ENCODE measurements at places on chromosomes 12 and 14.

- no peak for DNase-seq
Observed at GRCh38 chr12:25723336-25723735, 170.3 kb upstream of the LMNTD1 start.

DNA sequence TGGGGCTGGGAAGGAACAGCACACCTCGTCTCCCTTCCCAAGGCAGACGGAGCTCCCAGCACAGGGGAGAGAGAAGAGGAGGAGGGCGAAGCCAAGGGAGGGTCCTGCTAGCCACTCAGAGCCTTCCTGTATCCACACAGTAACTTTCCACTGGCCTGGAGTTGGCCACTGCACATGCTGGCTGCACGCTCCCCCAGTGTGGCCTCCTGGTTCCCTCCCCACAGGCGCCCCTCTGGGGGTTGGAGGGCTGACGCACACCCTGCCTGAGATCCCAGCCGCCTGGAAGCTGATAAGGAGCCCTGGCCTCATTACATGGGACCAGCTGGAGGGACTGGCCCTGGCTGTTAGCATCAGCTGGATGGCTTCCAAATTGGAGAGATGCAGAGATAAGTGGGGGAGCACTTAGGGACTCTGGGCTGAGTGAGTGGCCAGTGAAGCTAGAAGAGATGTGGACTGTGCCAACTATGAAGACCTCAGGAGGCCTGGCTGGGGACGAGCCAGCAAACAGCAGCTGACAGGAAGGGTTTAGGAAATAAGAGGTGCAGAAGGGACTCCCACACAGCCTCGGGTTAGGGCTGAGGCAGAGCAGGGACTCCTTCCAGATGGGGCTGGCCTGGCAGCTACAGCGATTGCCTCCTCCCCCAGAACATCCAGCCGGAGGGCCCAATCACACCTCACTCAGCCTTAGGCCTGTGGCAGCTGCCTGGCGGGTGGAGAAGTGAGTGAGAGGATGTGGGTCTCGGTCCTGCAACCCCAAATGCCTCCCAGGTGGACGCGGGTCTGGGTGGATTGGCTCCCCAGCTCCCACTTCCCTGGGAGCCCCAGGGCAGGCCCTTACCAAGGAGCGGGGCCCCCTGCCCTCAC lies 26.3 kb upstream of the BCDIN3D start:
- peak; percentile 98 for DNase-seq

GRCh38 chr12:86148071-86148470 lies 108.1 kb downstream of the MGAT4C start:
- DNase-seq = no peak

DNA sequence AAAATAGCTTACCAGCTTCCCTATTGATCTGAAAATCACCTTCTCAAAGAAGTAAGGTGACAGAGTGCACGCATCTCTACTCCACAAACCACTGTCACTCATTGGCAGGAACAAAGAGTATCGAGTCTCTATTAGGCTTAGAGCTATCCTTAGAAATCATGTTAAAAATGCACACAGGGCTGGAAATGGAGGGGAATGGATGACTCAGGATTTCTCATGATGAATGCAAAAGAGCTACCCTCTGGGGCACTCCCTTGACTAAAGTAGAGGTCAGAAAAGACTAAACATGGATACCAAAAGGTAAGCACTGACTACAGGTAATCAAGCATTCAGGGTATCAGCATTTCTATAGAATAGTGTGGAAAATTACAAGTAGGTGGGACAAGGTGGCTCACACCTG lies 96.1 kb upstream of the ANO4 start:
- no peak for DNase-seq

- DNase-seq = no peak
Observed at GRCh38 chr14:106564058-106564643, 1037.8 kb downstream of the TMEM121 start.

- DNase-seq = no peak
Observed at GRCh38 chr12:65814038-65814437, 10.2 kb upstream of the HMGA2 start.

DNA sequence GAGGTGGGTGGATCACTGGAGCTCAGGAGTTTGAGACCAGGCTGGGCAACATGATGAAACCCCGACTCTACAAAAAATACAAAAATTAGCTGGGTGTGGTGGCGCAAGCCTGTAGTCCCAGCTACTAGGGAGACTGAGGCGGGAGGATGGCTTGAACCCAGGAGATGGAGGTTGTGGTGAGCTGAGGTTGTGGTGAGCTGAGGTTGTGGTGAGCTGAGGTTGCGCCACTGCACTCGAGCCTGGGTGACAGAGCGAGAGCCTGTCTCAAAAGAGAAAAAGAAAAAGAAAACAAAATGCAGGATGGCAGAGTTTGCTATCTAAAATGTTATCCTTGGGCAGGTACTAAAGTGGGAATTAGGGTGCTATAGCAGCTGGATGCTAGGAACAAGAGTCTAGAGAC lies 10.8 kb upstream of the GPRC5A start:
- DNase-seq = no peak

DNA sequence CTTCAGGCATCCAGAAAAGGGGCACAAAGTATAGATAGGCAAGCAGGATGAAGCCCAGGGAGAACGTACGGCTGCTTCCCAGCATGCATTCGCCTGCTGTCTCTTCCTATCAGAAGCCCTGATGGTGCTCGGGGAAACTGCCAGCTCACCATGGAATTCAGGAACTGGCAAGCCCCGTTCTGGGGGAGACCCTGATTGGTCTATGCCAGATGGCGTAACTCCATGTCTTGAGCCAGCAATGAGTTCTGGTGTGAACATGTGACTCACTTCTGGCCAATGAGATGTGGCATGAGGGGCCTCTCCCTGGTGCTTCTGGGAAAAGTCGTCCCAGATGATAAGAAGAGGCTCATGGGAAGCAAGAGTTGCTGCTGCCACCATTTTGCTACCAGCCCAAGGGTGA lies 270.8 kb downstream of the BCL11B start:
- no peak for DNase-seq

- DNase-seq = peak; percentile 75
Observed at GRCh38 chr12:90938451-90938850, 16.5 kb downstream of the CCER1 start.

DNA sequence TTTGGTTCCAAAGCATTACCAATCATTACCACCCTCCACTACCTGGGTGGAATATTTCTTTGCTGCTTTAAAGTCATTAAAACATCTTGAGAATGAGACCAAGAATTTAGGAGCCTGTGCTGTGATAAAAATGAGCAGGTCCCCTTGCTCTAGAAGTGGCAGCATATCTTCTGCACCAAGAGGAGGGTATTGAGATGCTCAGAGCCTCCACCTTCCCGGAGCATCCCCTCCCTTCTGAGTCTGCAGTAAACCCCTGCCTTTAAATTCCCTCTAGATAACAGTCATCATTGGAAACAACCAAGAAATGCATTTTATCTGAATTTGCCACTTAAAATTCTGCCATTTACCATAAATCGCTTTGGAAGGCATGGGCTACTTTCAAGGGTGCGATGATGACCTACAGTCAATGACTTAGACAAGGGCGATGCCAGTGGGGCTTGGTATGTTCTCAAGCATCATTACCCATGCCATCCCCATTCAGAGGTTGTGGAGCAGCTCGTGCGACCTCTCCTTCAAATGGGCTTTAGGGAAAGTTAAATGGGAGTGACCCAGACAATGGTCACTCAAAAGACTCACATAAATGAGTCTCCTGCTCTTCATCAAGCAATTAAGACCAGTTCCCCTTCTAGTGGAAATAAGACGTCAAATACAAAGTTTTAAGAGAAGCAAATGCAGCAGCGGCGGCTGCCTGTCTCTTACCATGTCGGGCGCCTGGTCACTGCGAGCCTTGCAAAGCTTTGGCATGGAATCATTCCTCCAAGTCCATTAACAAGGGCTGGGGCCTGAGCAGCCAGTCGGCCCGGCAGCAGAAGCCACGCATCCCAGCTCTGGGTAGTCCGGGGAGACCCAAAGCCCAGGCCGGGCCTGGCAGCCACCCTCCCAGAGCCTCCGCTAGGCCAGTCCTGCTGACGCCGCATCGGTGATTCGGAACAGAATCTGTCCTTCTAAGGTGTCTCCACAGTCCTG lies 334.5 kb downstream of the TMEM121 start:
- DNase-seq = no peak

- no peak for DNase-seq
Observed at GRCh38 chr12:65392491-65392890, 114.0 kb downstream of the MSRB3 start.

DNA sequence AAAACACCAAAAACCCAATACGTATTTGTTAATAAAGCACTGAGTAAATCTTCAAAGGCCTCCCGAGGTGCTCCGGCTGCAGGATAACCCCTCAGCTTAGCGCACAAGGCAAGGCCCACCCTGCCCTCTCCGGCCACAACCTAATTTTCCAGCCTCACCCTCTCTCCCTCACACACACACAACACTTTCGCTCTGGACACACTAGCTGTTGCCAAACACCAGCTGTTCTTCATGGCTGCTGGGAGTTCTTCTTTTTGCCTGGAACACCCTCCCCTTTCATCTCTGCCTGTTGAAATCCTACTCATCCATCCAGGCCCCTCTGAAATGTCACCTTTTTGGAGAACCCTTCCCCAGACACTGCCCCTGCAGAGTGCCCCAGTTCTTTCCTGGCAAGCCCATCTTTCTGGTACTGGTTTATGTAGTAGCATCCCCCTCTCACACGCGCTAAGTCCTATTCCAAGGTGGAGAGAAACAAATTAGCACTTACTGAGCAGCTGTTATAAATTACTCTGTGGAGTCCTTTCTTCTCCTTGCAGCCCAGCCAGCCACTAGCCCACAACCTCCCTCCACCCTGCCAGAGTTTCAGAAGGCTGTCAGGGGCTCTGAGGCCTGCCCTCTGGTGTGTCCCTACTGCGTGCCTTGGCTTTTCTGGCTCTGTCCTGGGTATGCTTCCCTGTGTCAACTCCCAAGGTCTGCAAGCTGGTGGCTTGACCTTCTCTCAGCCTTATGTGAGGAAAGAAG lies 805 bp upstream of the CRACR2A start:
- DNase-seq = peak; percentile 1

- no peak for DNase-seq
Observed at GRCh38 chr12:88793096-88793495, 212.8 kb upstream of the KITLG start.

- peak; percentile 53 for DNase-seq
Observed at GRCh38 chr14:102516531-102517391, 7.2 kb upstream of the ANKRD9 start.

- no peak for DNase-seq
Observed at GRCh38 chr12:100075598-100075997, 67.1 kb downstream of the BLTP3B start.

DNA sequence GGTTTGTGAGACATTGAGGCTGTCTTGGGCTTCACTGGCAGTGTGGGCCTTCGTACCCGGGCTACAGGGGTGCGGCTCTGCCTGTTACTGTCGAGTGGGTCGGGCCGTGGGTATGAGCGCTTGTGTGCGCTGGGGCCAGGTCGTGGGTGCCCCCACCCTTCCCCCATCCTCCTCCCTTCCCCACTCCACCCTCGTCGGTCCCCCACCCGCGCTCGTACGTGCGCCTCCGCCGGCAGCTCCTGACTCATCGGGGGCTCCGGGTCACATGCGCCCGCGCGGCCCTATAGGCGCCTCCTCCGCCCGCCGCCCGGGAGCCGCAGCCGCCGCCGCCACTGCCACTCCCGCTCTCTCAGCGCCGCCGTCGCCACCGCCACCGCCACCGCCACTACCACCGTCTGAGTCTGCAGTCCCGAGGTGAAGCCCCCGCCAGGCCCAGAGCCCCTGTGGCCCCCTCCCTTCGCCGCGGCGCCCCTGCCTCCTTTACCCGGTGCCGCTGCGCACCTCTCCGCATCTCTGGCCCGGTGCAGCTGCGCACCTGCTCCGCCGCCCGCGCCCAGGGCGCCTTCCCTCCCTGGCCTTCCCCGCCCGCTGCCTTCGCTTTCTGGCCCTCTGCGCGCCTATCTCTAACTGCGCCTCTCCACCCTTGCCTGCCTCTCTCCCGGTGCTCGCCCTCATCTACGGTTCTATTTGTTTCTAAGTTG lies at the start of gene ENO2:
Gene ENO2 (plus strand): TSS at position 335 of the 701 bp plus-strand sequence. CDS start 1,253 bp downstream, outside the sequence.
- peak; percentile 73 for DNase-seq

GRCh38 chr12:111653596-111653995 lies 32.2 kb downstream of the BRAP start:
- no peak for DNase-seq

- DNase-seq = no peak
Observed at GRCh38 chr12:75603475-75603874, 92.1 kb upstream of the KRR1 start.

DNA sequence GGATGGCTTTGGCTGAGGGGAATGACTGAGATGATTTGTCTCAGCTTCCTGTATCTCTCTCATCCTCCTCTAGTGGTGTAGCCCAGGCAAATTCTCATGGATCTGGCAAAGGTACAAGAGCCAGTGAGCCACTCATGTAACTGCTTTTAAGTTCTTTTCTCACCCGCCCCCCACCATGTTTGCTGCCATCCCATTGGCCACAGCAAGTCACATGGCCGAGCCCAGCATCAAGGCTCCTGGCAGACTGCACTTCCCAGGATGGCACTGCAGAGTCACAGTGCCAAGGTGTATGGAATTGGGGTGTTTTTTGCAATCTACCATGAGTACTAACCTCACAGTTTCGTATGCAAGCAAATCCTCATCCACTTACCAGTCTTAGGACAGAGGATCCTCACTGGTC lies 50.9 kb downstream of the CHST11 start:
- no peak for DNase-seq

- DNase-seq = no peak
Observed at GRCh38 chr14:100825713-100826331, at the start of gene MEG3. TSS of gene MEG3 (plus strand) at chr14:100826118.

GRCh38 chr12:75790219-75790618 lies 241.4 kb downstream of the PHLDA1 start:
- DNase-seq = no peak

DNA sequence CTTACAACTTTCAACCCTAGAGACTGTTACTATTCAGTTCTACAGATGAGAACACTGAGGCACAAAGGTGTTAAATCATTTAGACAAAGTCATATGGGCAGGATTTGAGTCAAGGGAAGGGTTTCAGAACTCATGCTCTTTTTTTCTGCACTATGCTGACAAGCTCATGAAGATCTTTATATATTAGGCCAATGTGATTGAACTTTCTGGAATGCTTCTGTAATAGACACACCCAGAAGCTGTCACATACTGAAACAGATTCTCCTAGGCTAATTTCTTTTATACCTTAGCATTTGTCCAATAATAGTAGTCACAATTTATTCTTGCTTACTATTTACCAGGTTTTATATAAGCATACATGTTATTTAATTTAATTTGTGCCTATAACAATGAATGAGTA lies 164.0 kb downstream of the ALG10B start:
- no peak for DNase-seq

GRCh38 chr12:115583591-115583990 lies 693.9 kb downstream of the MED13L start:
- DNase-seq = no peak

GRCh38 chr14:53581504-53581903 lies 375.1 kb downstream of the BMP4 start:
- no peak for DNase-seq

DNA sequence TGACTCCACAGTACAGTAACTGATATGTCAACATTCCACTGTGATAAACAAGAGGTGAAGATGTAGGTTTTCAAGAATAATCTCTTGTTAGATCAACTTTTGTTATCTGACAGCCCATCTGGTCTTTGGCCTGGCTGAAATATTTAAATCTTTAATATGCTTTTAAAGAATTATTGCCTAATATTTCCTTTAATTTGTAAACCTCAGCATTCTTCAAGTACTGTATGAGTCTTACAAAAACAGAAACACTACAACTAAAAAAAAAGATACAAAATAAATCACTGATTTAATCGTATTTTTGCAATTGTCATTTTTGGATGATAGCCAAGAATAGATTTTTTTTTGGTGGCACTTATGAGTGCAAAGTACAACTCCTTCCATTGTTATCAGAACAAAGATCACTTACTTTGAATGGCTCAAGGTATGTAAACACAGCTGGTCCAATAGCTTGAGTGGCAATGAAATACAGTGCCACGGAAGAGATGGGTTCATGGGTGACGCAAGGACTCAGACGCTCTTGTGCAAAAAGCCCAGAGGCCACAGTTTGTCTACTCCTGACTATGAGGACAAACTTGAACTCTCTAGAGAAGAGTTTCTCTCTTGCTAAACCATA lies 109.5 kb downstream of the PAX9 start:
- no peak for DNase-seq

All from mesenchymal stem cell (in vitro differentiated cells and primary cell).